ENCODE measurements at places on chromosomes 3 and 15.

GRCh38 chr15:100372739-100373119 is 31.0 kb upstream of the ADAMTS17 start:
- DNase-seq: no peak

- no peak for DNase-seq
Observed at GRCh38 chr3:51739110-51739509, 32.2 kb downstream of the GRM2 start.

DNA sequence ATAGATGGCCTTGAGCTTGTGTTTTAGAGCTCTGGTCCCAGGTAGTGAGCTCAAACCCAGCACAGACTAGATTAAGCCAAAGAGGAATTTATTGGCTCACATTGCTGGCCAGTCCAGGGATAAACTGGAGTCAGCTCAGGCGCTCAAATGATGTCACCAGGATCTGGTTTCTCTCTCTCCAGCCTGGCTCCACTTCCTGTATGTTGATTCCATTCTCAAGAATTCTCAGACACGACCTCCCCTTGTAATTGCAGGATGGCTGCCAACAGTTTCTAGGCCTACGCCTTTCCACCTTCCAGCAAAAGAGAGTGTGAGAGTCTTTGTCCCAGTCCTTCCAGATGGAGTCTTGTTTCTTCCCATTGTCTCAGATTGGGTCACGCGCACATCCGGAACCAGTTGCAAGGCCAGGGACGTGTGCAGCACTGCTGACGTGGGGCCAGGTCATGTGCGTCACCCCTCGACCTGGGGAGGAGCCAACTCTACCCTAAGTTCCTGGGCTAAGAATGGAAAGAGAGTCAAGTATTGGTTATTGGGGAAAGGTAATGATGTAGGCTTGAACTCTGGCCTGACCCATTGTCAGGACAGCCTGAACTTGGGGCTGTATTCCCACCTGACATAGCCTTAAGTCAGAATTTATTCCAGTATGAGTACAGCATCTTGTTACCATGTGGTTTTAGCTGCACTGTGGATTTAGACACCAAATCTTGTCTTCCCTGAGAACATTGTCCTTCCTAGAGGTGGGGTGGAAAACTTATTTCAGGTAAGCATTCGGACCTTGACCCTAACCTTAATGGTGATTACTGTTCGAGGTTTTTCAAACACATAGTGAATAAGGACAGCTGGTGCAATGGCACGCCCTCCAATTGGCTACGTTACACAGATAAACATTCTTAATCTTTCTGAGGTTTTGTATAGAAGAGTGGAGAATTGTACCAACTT is 31.6 kb downstream of the CACNA1D start:
- no peak for DNase-seq

DNA sequence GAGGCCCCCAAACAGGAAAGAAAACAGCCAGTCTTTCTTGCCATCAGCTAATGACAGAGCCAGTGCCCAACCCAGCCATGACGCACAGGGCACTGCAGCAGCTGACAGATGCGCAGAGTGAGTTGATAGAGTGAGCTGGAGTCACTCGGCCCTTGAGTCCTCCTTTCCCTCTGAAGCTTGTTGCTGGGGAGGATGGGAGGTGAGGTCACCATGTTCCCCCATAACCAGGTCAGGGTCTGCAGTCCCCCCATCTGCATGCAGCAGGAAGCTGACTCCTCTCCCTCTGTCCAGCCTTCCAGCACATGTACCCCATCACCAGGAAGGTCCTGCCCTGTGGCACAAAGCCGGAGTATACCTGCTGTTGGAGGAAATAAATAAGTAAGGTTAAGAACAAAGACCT is 174.6 kb downstream of the ABHD5 start:
- no peak for DNase-seq

DNA sequence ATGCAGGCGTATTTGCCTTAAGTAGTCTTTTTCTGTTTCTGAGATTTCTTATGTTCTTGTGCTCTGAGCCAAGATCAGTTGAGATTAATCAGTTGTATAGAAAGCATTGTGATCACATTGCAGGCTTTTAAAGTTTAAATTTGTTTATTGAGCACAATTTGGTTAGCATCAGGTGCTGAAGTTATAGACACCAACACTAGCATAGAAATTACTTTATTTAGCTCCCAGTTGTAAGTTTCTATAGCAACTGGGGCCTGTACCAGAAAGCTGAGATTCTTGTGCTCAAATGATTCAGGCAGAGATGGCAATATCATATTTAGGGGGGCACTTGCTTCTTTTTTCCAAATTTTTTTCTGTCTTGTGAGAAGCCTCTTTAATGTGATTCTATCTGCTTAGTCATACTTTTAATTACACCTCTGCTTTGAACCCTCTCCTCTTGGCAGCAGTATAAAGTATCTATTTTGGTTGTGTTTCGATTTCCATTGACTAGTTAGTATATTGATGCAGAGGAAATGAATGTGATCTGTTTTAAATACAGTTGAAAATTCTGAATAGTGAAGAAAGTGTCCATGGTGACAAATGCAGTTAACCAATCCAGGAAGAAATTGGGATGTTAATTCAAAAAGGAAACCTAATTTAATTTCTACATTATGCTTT is 241.7 kb upstream of the GBE1 start:
- no peak for DNase-seq

DNA sequence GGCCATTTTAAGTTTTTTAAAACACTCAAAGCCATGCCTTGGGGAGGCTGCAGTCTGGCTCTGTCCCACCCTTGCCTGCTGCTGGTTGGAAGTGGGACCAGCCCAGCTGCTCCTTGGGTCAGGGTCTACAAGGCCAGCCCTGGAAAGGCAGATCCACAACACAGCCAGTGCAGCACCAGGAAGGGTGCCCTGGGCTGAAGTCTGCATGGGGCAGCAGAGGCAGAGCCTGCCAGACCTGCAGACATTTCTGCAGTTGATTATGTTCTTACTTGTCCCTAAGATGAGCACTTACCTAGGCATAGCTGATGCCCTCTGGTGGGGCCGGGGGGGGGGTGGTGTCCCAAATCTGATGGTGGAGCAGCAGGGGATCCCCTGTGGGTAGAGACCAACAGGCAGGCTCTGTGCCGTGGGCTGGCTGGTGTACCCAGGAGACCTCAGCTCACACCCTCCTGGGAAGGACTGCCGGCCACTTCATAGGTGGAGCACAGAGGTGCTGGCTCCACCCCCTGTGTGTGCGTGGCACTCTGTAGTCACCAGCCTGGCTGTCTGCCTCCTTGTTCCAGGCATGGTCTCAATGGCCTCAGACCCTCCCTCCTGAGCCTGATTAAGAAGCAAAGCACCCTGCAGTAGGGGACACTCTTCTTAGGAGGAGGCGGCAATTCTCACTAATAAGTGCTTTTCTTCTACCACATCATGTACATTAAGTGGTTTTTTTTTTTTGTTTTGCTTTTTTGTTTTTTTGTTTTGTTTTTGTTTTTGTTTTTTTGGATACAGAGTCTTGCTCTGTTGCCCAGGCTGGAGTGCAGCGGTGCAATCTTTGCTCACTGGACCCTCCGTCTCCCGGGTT is 97.4 kb upstream of the KLF13 start:
- no peak for DNase-seq

DNA sequence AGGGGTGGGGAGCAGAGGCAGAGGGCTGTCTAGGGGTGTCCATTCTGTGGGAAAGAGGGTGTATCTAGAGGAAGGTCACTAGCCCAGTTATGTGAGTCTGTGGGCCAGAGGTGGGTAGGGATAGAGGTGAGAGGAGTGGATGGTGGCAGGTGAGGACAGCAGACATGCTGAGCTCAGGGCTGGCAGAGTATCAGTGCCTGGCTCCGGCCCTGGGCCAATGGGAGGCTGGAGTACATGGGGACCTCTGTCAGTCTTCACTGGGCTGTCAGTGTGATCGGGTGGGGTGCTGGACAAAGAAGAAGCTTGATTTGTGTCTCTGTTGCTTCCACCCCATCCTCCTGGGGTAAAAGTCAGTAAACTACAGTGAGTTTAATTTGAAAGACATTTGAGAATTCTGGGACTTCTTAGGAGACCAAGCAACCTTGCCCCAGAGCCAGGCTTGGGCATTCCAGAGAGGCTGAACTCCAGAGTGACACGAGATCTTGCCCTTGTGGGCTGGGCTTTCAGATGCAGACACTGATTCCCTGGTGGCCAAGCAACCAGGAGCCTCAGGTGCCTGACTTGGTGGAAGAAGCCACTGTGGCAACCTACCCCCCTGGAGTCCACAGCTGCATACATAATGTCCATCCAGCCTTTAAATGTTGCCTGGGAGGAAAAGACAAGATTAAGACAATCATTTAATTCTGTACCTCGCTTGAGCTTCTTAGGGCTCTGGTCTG is 60.7 kb downstream of the EXOG start:
- no peak for DNase-seq

- no peak for DNase-seq
Observed at GRCh38 chr3:133447750-133448477, 48.1 kb downstream of the BFSP2 start.

DNA sequence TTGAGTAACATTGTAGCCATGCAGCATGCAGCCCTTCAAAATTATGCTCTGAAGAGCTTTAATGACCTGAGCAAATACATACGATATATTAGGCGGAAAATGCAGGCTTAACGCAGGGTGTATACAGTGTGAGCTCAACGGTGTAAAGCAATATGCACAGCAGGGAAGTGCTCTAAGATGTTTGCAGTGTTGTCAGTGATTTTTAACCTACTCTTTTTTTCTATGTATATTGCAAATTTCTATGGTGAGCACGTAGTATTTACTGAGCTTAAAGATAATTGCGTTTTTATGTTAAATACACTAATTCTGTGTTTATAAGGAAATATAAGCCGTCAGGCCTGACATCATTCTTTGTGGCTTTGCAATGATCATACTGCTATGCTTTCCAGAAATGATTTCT is 42.1 kb downstream of the DGKG start:
- DNase-seq: no peak

DNA sequence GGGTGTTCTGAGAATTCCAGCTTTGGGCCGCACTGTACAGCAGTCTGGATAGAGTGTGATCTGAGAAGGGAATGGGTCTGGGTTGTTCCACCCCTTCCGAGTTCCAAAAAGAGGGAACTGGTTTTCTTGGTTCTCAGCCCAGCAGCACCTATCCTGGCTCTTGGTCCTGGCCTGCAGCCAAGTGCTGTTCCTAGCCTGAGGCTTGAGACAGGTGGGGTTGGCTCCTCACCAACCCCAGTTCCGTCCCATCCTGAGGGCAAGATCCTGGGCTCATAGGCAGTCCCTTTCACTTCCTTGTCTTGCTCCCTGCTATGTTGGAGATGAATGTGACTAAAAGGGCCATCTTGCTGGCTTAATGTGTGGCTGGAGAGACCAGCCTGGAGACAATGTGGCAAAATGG is 15.2 kb downstream of the IVD start:
- no peak for DNase-seq

- DNase-seq: no peak
Observed at GRCh38 chr15:59443341-59444072, 5.5 kb downstream of the FAM81A start.

DNA sequence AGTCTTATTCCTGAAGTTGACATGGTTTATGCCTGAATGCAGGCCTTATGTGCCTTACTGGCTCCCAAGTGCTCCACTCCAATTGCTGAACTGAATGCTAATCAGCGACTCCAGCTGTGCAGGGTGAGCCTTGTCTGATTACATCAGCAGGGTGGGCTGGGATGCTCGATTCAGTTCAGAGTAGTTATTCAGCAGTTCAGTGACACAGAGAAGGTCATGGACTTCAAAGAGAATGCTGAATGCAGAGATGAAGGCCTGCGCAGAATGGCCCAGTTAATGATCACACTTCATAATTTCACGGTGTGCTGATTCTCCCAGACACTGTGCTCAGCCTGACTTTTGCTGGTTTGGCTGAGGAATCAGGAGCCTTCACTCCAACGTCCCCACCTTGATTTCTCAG is 63.6 kb downstream of the CLDN1 start:
- DNase-seq: no peak

DNA sequence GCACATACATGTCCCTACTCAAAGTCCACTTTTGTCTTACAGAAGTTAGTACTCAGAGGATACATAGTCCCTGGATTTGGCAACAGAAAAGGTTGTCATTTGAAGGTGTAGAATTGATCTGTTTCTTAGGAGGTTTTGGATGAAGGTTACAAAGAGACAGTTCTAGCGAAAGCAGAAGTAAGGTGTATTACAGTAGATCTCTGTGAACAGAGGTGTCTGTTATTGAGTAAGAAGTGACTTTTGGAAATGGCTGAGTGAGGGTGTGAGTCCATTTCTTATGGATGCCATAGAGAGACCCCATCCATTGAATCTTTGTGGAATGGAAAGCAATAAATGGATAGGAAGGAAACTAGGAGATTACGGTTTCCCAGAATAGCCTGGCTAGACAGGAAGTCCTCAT is 5.6 kb downstream of the ZNF662 start:
- DNase-seq: no peak

- DNase-seq: no peak
Observed at GRCh38 chr15:73335026-73335425, 33.7 kb downstream of the HCN4 start.

DNA sequence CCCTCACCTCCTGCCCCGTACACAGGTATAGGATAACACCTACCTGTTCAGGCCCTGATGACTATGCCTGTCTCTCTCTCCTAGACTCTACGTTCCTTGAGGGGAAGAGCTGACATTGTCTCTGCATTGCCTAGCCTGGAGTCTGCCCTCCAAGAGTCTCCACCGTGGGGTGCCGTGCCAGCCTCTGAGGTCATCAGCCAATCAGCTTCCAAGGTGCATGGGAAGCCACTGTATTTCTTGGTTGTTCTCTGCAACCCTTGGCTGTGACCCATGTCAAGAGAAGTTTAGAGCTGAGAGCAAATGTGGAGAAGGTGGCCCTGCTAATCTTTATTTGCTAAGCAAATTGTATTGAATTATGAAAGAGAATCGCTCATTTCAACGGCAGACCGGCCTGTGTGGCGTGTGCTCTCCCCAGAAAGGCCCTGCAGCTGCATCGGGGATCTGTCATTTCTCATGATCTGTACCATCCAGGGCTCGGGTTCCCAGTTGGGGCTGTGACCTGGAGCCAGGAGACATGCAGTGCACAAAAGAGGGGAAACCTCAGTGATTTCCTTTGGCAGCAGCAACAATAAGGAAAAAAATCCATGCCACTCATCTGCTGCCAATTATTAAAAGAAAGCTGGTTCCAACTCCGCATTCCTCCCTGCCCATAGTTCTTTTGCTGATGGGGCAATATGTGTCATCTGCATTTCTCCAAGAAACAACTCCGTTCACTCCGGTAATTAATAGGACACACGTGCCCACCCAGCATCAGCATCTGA is 182.2 kb downstream of the MEGF11 start:
- no peak for DNase-seq

- DNase-seq: no peak
Observed at GRCh38 chr3:127786353-127787070, 35.8 kb downstream of the MGLL start.

DNA sequence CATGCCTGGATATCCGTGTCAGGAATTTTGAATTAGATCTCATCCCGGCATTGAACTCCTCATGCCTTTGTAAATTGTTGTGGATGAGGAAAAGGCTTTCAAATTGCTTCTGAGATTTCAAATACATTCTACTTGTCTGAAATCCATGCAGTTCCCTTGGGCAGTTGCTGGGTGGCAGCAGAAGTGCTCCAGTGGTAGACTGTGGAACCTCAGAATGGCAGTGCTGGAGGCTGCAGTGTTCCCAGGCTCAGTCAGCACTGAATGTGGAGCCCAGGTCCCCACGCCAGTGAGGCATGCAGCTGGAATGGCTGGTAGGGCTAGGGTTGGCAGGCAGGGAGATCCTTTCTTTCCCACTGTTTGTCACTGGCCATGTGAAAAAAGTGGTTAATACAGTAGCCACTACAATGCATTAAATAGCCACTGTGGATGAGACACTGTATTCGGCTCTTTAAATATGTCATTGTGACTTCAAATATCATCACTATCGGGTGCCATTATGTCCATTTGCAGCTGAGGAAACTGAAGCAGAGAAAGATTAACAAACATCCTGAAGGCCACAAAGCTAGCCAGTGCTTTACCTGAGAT is 98.6 kb downstream of the TPRG1 start:
- DNase-seq: peak; percentile 51

- no peak for DNase-seq
Observed at GRCh38 chr3:138242466-138242865, 55.4 kb downstream of the ARMC8 start.

Data from HTR-8/SVneo (cell line).